Neuronal stem cell (in vitro differentiated cells): ENCODE measurements at places on chromosomes 7 and 10.

DNA sequence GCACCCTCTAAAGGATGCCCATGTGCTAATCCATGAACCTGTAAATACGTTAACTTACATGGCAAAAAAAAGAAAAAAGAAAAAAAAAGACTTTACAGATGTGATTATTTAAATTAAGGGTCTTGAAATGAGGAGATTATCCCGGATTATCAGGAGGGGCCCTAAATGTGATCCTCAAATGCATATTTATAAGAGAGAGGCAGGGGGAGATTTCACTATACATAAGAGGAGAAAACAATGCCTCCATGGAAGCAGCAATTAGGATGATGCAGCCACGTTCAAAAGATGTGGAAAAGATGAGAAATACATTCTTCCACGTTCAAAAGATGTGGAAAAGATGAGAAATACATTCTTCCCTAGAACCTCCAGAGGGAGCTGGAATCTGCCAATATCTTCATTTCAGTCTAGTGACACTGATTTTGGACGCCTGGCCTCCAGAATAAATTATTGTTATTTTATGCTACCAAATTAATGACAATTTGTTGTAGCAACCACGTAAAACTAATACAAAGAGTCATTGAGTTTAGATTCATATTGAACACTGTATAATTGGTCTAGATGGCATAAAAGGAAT, 328.4 kb upstream of the GNAI1 start:
- no peak for DNase-seq
- no peaks in the 10 kb centered on the region for H3K36me3 ChIP-seq
- no peak overlapping the region for H3K27ac ChIP-seq
- no peak overlapping the region for H3K4me3 ChIP-seq
- no peaks in the 10 kb centered on the region for H3K27me3 ChIP-seq

- H3K27ac ChIP-seq: no peak overlapping the region
- H3K4me1 ChIP-seq: peaks cover 2% of the 10 kb centered on the region
- no peak for DNase-seq
- no peaks in the 10 kb centered on the region for H3K27me3 ChIP-seq
- no peaks in the 10 kb centered on the region for H3K36me3 ChIP-seq
- H3K4me3 ChIP-seq: no peak overlapping the region
Measured at GRCh38 chr10:94626476-94626875, 57.1 kb upstream of the CYP2C18 start.

DNA sequence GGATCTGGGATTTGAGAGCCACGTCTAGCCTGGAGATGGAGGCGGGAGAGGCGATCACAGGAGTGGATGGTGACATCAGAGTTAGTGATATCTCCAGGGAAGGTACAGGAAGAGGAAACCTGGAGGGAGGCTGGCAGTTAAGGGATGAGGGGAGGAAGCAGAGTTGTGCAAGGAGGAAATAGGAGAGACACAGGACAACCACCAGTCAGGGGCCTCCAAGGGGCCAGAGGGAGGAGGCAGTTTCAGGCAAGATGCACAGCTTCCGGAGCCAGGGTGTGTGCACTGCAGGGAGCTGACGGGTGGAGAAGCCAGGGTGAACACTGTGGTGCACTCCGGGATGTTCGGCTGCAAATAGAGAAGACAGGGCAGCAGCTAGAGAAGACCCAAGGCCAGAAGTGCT, 141.2 kb downstream of the GLI3 start:
- DNase-seq: no peak
- H3K27ac ChIP-seq: no peak overlapping the region
- no peak overlapping the region for H3K4me3 ChIP-seq
- H3K36me3 ChIP-seq: peaks cover 50% of the 10 kb centered on the region
- peaks cover 24% of the 10 kb centered on the region for H3K4me1 ChIP-seq
- no peaks in the 10 kb centered on the region for H3K27me3 ChIP-seq

DNA sequence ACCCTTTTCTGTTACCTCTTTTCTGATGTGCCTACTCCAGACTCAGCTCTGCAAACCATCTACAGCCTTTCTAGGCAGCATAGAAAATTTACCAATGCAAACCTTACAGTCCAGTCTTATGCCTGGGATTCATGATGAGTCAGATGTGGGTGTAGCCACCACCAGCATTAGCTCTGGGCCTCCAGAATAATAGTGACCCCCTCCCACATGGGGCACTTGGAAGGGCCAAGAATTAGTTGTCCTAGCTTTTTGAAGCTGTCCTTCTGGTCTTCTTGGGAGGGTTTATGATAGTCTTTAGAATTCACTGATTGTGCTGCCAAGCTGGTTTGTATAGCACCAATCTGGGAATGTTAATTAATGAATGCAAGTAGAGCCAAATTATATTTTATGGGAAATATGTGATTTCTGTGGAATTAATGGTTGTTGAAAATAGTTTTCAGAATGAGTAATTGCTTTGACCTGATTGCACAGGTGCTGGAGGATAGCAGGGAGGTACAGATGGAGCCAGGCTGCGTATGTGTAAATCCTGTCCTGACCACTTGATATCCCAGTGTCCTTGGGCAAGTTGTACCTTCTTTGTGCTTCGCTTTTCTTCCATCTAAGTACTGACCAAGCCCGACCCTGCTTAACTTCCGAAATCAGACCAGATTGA, 94.8 kb downstream of the CPED1 start:
- no peak overlapping the region for H3K4me3 ChIP-seq
- no peaks in the 10 kb centered on the region for H3K27me3 ChIP-seq
- DNase-seq: no peak
- no peaks in the 10 kb centered on the region for H3K36me3 ChIP-seq
- no peak overlapping the region for H3K27ac ChIP-seq

DNA sequence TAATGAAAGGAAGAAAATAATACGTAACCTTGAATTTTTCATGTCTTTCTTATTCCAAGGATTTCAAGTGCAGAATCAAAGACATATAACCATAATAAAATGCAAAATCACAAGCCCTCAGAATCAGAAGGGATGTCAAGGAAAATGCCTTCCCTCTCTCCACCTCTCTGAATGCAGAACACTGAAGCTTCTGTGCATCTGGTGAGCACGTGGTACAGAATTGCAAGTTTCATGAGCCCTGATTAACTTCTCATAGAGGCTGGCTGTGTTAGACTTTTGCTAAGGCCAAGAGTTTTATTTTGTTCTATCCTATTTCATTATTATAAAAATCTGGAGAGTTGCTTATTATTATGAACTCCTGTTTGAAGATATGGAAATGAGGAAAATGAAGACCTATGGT, 533.7 kb upstream of the POM121L12 start:
- H3K36me3 ChIP-seq: no peaks in the 10 kb centered on the region
- no peak overlapping the region for H3K27ac ChIP-seq
- H3K4me1 ChIP-seq: no peaks in the 10 kb centered on the region
- no peak for DNase-seq
- H3K27me3 ChIP-seq: no peaks in the 10 kb centered on the region

DNA sequence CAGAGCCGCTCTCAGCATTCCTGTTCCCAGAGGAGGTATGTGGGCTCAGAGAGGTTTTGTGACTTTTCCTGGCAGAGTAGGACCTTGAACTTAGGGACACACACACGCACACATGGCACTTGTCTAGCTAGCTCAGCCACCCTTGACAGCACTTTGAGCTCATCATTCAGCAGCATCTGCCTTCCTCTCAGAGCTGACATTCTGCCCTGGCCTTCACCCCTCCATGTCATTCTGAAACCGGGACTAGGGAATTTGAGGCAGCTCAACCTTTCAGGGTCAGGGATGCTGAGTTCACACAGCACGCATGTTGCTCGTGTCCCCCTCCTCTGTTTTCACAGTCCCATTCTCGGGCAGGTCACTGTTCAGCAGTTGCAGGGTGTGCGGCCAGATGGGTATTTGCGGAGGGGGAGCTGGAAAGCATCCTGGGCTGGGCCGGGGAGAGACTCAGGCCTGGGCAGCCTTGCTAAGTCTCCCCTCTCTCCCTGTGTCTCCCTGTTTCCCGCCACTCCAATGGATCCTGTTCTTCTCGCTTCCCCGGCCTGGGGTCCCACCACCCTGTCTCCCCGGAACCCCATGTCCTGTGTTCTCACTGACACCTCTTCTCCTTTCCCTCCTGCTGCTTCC, 78.0 kb downstream of the COL13A1 start:
- no peaks in the 10 kb centered on the region for H3K27me3 ChIP-seq
- H3K27ac ChIP-seq: no peak overlapping the region
- peaks cover 21% of the 10 kb centered on the region for H3K4me1 ChIP-seq
- H3K4me3 ChIP-seq: no peak overlapping the region
